Gastroesophageal sphincter (tissue), 4 donors: ENCODE measurements at places on chromosomes 13 and 19. TPM values are rescaled to one million over a fixed set of nuclear protein-coding genes. Genes with fewer than 3 reads are reported as not detected.

PSG11 gene
- not detected for total RNA-seq

SLITRK5 gene
- 0.25 TPM for total RNA-seq

IZUMO2 gene
- total RNA-seq = not detected

C13orf46 gene
- total RNA-seq = 5.9 TPM

SH3GL1 gene
- total RNA-seq = 67.7 TPM

VSTM2B gene
- total RNA-seq = not detected

KIR2DL1 gene
- total RNA-seq = not detected

BEST2 gene
- total RNA-seq = not detected

ZNF682 gene
- 2.8 TPM for total RNA-seq

POU4F1 gene
- total RNA-seq = not detected

SERPINE3 gene
- not detected for total RNA-seq

HSH2D gene
- 0.94 TPM for total RNA-seq

FFAR1 gene
- total RNA-seq = not detected

C19orf67 gene
- total RNA-seq = not detected

PCDH8 gene
- 0.27 TPM for total RNA-seq

DNMT1 gene
- total RNA-seq = 43.9 TPM

MEDAG gene
- 16.8 TPM for total RNA-seq

CPB2 gene
- total RNA-seq = not detected

LIPE gene
- total RNA-seq = 15.3 TPM

USE1 gene
- 11.3 TPM for total RNA-seq

B3GLCT gene
- total RNA-seq = 15.2 TPM

EFNA2 gene
- not detected for total RNA-seq

FPR2 gene
- not detected for total RNA-seq

RETN gene
- not detected for total RNA-seq

RELB gene
- 9.2 TPM for total RNA-seq

TNFSF9 gene
- total RNA-seq = 0.27 TPM

GSX1 gene
- not detected for total RNA-seq

ELAVL3 gene
- total RNA-seq = 0.04 TPM

PSG6 gene
- total RNA-seq = not detected

PCDH20 gene
- 18.7 TPM for total RNA-seq

WASF3 gene
- 19.0 TPM for total RNA-seq

STK11 gene
- total RNA-seq = 80.7 TPM

GJB6 gene
- 2.8 TPM for total RNA-seq

S1PR5 gene
- total RNA-seq = not detected

MLNR gene
- not detected for total RNA-seq

DOHH gene
- 16.5 TPM for total RNA-seq

ZNF600 gene
- total RNA-seq = 3.2 TPM

PSG1 gene
- total RNA-seq = not detected

PROZ gene
- not detected for total RNA-seq

ZFP36 gene
- 276 TPM for total RNA-seq

C19orf73 gene
- 1.8 TPM for total RNA-seq

CASP14 gene
- not detected for total RNA-seq

CLEC17A gene
- not detected for total RNA-seq

TEAD2 gene
- 49.3 TPM for total RNA-seq

ZNF235 gene
- 15.6 TPM for total RNA-seq

JUNB gene
- 614 TPM for total RNA-seq

C19orf53 gene
- total RNA-seq = 123 TPM
